ENCODE measurements at places on chromosomes 6 and 20.
A peak's percentile ranks its signal among the peaks of the same experiment; 100 is the strongest.

- no peak for DNase-seq
Observed at GRCh38 chr6:2412731-2413130, 167.3 kb upstream of the GMDS start.

DNA sequence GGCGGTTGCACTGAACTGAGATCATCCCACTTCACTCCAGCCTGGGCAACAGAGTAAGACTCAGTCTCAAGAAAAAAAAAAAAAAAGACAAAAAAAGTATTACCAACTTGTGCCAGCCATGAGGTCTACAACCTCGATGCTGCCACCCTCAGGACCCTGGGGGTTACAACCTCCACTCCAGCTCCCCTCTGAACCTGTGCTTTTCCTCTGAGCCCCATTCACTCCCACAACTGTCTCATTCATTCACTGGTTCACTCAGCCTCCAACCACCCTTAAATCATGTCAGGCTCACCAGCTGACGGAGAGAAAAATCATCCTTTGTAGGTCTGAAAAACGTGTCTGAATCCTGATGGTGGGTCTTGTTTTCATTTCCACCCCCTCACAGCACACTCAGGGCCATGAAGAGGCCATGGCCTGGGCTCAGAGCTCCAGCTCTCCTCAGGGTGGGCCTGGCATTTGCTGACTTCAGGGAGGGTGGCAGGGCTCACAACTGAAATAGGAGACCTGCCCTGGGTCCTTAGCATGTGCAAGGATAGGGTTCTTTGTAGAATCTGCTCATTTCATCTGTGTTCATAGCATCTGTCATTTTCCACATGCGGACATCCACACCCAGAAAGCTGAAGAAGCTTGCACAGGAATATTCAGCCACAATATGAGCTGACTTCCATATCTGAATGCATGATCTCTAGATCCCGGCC is 1.9 kb upstream of the ULBP1 start:
- no peak for DNase-seq

DNA sequence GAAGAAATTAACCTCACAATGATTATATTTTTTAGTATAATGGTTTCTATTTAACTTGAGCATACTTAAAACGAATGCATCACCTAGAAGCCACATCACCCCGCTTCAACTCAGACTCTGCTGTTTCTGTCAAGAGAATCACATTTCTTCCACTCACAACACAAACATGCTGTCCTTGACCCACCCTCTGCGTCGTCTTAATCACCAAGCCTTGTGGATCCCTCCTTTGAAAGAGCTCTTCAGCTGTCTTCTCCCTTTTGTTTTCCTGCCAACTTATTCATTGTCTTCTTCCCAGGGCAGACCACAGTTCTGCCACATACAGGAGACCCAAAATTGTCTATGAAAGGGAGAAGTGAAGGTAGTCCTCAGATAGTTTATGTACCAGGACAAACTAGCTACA is 595.6 kb upstream of the AGPAT4 start:
- DNase-seq = no peak

- DNase-seq = no peak
Observed at GRCh38 chr6:33112148-33112547, 36.4 kb downstream of the HLA-DPB1 start.

GRCh38 chr6:35388030-35388429 is 45.7 kb downstream of the PPARD start:
- DNase-seq = no peak

- no peak for DNase-seq
Observed at GRCh38 chr20:62495749-62496567, 20.2 kb upstream of the GATA5 start.

GRCh38 chr6:157615420-157615769 is 207.7 kb upstream of the SNX9 start:
- no peak for DNase-seq

DNA sequence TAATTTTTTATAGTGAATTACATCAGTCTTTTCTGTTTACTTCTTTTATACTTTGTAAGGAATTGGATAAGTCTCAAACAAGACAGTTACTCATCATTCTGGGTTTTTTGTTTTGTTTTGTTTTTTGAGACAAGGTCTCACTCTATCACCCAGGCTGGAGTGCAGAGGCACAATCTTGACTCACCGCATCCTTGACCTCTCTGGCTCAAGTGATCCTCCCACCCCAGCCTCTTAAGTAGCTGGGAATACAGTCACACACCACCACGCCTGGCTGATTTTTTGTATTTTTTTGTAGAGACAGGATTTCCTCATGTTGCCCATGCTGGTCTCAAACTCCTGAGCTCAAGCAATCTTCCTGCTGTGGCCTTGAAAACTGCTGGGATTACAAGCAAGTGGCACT is 524.3 kb downstream of the EYS start:
- no peak for DNase-seq

DNA sequence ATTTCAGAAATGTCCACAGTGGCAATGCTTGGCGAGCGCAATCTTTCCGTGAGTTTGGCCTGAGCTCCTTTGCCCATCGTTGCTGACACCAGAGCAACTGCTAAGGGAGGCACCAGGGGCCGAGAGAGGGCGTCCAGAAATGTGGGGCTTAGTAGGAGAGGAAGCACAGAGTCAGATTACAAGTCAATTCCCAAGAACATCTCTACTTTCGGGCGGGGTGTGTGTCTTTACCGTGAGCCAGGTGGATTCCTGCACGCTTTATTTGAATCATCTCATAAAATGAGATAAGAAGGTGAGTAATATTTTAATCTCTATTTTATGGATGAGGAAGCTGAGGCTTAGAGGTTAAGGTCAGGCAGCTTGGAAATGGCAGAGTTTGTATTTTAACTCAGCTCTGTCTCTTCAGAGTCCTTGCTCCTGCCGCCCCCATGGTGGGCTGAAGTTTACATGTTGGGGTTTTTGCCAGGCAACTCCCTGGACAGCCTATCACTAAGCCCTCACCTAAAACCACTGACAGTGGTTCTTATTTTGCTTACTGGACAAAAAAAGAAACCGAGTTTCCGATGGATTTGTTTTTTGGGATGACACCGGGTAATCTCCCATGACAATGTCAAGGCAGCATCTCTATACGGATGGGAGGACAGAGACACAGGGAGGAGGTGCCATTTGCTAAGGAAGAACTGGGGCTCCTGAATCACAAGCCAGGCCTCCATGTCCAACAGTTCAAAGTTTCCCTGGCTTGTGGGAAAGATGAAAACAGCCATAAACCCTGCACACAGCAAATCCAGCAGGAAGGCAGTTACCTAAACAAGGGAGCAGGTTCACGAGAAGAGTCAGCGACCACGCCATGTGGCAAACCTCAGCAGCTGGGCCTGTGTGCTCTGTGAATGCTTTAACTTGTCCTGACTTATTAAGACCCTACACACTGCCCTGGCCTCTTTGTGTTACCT is 112.6 kb upstream of the SLC24A3 start:
- no peak for DNase-seq

- DNase-seq = no peak
Observed at GRCh38 chr6:75412969-75413662, 80.5 kb downstream of the FILIP1 start.

- DNase-seq = no peak
Observed at GRCh38 chr6:63677282-63677681, 41.7 kb downstream of the PHF3 start.

GRCh38 chr6:71446470-71446869 is 157.9 kb downstream of the OGFRL1 start:
- no peak for DNase-seq

GRCh38 chr6:37759221-37760144 is 60.0 kb upstream of the ZFAND3 start:
- no peak for DNase-seq

GRCh38 chr6:34531580-34532201 is 24.4 kb downstream of the SPDEF start:
- no peak for DNase-seq

- no peak for DNase-seq
Observed at GRCh38 chr20:19807191-19807945, 49.3 kb downstream of the RIN2 start.

DNA sequence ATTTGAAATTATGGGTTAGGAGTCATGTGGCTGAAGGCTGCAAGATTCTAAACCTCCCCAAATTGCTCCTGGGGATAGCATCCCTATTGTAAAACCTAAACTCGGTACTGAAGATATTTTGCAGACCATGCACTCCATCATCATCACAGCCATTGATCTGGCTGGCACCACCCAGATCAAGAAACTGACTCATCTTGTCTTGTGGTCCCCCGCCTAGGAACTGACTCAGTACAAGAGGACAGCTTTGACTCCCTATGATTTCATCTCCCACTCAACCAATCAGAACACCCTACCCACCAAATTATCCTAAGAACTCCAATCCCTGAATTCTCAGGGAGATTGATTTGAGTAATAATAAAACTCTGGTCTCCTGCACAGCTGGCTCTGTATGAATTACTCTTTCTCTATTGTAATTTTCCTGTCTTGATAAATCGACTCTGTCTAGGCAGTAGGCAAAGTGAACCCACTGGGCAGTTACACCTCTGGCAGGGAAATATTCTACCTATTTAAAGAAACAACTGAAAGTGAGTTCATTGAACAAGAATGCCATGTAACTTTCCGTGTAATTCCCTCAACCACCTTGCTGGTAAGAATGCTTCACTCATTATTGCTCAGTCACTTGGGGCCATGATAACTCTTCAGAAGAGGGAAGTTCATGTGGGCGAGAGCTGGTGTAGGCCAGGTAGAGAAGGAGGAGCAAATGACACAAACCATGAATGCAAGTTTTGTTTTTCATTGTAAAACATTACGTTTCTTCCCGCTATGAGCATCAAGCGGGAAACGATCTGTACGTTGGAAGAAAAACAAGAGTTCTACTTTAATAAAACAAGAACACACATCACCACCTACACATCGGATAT is 602.9 kb upstream of the ARID1B start:
- DNase-seq = no peak

DNA sequence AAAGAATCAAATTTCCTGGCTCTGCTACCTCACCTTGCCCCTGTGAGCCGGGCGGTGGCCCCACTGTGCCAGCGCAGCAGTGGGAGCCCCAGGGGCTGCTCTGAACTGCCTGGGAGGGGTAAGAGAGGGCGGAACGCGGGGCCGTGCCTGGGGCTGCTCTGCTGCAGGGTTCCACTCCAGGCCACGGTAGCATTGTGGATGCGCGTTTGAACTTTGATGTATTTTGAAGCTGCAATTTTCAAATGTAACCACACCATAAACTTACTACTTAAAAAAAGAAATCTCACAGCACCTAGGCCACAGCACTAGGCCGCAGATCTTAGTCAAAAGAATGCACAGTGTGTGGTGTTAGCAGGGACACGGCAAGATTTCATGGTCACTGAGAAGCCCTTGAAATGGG is 57.5 kb downstream of the PRDM1 start:
- DNase-seq = no peak

- no peak for DNase-seq
Observed at GRCh38 chr6:146041282-146041681, 12.4 kb downstream of the GRM1 start.

GRCh38 chr6:165661664-165662025 is 1.4 kb downstream of the PDE10A start:
- no peak for DNase-seq

GRCh38 chr6:122785891-122786290 is 3.2 kb upstream of the SMPDL3A start:
- DNase-seq = no peak

GRCh38 chr20:37943501-37944455 is 40.9 kb downstream of the VSTM2L start:
- DNase-seq = no peak

DNA sequence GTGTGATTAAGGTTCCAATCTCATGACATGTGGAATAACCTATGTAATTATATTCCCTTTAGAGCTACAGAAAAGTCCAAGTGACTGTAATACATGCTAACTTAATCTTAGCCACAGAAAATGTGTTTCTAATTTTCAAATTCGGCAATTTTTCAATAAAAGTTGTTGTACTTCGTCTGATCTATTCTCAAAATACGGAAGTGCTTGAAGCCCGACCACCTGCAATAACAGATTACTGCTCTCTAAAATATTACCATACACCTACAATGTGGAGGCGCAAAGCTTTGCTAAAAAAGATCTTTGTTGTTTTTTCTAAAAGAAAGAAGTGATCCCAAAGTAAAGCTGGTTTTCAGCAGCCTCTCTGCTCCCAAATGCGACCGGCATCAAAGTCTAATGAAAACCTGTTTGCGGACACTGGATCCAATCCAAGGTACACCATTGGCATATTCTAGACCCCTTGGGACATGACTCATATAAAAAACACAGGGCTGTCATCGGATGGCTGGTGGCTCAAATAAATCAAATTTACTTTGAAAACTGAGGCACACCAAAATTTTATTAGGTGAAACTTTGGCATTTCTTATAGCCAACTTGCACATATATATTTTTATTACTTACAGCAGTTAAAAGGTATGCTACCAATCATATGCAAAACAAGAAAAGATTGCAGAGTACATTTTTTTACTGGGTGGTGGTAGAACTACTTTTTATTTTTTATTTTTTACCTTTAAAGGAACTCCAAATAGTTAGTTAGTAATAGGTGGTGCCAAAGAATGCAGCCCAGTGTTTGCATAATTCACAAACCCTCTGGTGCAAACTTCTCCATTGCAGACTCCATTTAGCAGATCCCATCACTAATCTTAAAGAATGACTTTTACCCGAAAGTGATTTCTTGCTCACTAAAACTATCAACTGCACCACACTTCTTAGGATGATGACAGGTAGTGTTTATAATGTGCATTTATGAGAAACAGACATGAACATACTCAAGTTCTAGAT is 118.7 kb upstream of the TBX18 start:
- DNase-seq = no peak

- DNase-seq = no peak
Observed at GRCh38 chr6:13485923-13486562, 1.4 kb downstream of the GFOD1 start.

DNA sequence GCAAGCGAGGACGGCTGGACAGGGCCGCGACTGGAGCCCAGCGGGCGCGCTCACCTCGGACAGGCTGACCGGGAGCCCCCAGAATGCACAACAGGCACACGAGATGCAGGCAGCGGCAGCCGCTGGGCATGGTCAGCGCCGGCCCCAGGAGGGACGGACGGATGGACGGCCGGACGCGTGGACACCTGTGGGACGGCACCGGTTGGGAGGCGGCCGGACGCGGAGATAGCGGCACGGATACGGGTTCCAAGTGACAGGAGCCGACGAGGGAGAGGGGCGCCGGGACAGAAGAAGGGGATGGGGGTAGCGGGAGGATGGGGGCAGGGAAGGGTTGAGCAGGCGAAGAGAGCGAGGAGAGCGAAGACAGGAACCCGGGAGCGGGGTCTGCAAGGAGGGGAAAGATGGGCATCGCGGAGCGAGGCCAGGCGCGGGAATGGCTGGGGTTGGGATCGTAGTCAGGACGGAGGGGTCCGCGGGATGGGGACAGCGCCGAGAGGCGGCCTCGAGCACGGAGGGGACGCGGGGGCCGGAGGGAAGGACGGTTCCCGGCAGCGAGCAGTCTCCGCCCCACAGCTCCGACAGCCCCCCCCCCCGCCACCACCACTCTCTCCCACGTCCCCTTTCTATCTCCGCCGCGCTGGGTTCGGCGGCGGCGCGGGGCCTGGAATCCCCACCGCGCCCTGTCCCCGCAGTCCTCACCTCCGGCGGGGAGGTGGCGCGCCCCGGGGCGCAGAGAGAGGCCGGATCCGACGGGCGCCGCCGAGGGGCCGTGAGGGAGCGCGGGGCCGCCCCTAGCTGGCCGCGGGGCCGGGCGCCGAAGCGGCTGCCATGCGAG is 435 bp downstream of the DLK2 start:
- DNase-seq = peak; percentile 60

- DNase-seq = no peak
Observed at GRCh38 chr6:130716466-130716865, 110.7 kb upstream of the SMLR1 start.
